Kidney (tissue), 22 donors: ENCODE measurements at places on chromosomes 4 and X. TPM values are rescaled to one million over a fixed set of nuclear protein-coding genes. Genes with fewer than 3 reads are reported as not detected.

Gene DSPP
- polyA plus RNA-seq = not detected

Gene TSPAN6
- 60.1 TPM for polyA plus RNA-seq

Gene C4orf50
- not detected for polyA plus RNA-seq

Gene PFKFB1
- 1.1 TPM for polyA plus RNA-seq

Gene HPGDS
- 1.9 TPM for polyA plus RNA-seq

Gene NEUROG2
- polyA plus RNA-seq = not detected

Gene DKK2
- 0.19 TPM for polyA plus RNA-seq

Gene PRIMPOL
- 10.9 TPM for polyA plus RNA-seq

Gene VCX3B
- 0.60 TPM for polyA plus RNA-seq

Gene PDGFC
- polyA plus RNA-seq = 12.3 TPM
